ENCODE measurements at places on chromosomes 4 and X.

DNA sequence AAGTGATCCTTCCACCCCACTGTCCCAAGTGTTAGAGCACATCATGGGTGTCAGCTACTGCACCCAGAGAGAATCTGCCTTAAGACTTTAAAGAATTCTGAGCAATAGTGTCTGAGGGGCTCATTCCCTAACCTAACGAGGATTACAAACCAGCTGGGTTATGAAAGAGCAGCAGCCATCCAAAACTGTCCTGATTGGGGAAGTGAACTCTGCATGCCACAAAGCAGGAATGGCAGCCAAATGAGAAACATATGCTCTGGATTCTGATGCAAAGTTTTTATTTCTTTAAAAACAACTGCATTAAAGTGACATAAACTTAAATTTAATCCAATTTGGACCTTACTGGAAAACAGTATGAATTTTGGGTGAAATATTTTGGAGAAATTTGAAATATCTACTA, 103.2 kb downstream of the ANXA3 start:
- no peak overlapping the region for H3K27ac ChIP-seq
- DNase-seq: no peak
- H3K4me3 ChIP-seq: no peak overlapping the region
- no peaks in the 10 kb centered on the region for H3K36me3 ChIP-seq
- no peaks in the 10 kb centered on the region for H3K27me3 ChIP-seq
- H3K4me1 ChIP-seq: peaks cover 9% of the 10 kb centered on the region

- H3K27ac ChIP-seq: peak overlapping the region; percentile 97
- H3K36me3 ChIP-seq: no peaks in the 10 kb centered on the region
- H3K27me3 ChIP-seq: no peaks in the 10 kb centered on the region
- peaks cover 6% of the 10 kb centered on the region for H3K4me1 ChIP-seq
Observed at GRCh38 chr4:169612871-169613859, 782 bp upstream of the NEK1 start.

- no peaks in the 10 kb centered on the region for H3K36me3 ChIP-seq
- no peak overlapping the region for H3K4me3 ChIP-seq
- no peaks in the 10 kb centered on the region for H3K27me3 ChIP-seq
- H3K4me1 ChIP-seq: no peaks in the 10 kb centered on the region
- H3K27ac ChIP-seq: no peak overlapping the region
- no peak for DNase-seq
Observed at GRCh38 chr4:85818700-85819099, 343.8 kb downstream of the ARHGAP24 start.

- H3K27ac ChIP-seq: no peak overlapping the region
- H3K36me3 ChIP-seq: no peaks in the 10 kb centered on the region
- H3K4me3 ChIP-seq: no peak overlapping the region
Observed at GRCh38 chrX:104135677-104136076, 21.1 kb downstream of the SLC25A53 start.

DNA sequence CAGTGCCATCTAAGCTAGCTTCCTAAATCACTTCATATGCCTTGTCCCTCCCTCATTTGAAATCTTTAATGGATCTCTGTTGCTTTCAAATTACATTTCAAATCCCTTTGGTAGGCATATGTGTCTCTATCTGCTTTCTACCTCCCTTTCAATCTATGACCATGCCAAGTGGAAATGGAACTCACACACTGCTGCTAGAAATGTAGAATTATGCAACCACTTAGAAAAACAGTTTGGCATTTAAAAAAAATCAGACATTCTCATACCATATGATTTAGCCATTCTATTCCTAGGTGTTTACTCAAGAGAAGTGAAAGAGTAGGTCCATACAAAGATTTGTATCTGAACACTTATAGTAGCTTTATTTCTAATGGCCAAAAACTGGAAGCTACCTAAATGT, 413.5 kb upstream of the INTU start:
- H3K36me3 ChIP-seq: no peaks in the 10 kb centered on the region
- no peaks in the 10 kb centered on the region for H3K4me1 ChIP-seq
- no peak overlapping the region for H3K27ac ChIP-seq
- H3K4me3 ChIP-seq: no peak overlapping the region
- no peaks in the 10 kb centered on the region for H3K27me3 ChIP-seq

GRCh38 chr4:8675383-8675782, 82.8 kb downstream of the CPZ start:
- H3K36me3 ChIP-seq: no peaks in the 10 kb centered on the region
- no peak for DNase-seq
- H3K27me3 ChIP-seq: no peaks in the 10 kb centered on the region
- no peak overlapping the region for H3K27ac ChIP-seq

DNA sequence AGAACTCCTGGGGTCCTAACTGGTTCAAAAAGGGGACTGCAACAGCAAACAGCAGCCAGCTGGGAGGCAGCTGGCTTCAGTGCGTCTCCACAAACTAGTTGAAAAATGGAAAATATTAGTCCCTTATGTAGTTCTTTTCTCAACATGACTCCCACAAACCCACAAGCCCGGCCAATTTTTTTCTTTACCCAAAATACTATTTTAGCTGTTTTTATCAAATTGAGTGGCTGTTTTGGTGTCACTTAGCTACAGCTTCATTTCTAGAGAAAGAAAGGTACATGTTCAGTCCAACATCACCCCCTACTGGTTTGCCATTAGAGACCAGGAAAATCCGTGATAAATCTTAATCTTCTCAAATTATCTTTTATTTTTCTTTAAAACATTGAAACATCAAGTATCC, 97.2 kb downstream of the GUCY2F start:
- no peak overlapping the region for H3K27ac ChIP-seq
- no peak for DNase-seq
- H3K27me3 ChIP-seq: no peaks in the 10 kb centered on the region
- no peaks in the 10 kb centered on the region for H3K4me1 ChIP-seq
- no peak overlapping the region for H3K4me3 ChIP-seq
- H3K36me3 ChIP-seq: no peaks in the 10 kb centered on the region

DNA sequence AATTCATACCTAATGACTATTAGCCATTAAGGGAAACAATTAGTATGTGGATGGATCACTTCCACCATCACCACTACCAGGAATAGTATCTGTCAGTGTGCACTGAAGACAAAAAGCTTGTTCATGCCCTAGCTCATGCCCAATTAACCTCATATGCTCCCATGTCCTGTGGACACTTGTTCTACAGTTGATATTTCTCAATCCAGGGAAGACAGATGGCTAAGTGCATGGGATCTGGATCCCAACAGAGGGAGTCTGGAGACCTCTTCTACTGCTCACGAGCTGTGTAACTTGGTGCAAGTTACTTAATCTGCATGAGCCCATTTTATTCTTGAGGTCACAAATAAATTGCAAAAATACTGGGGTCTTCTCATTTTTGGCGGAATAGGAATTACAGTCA, 23.7 kb downstream of the AMOT start:
- no peaks in the 10 kb centered on the region for H3K36me3 ChIP-seq
- H3K4me3 ChIP-seq: no peak overlapping the region
- DNase-seq: no peak
- H3K27ac ChIP-seq: no peak overlapping the region
- H3K27me3 ChIP-seq: no peaks in the 10 kb centered on the region
- no peaks in the 10 kb centered on the region for H3K4me1 ChIP-seq

DNA sequence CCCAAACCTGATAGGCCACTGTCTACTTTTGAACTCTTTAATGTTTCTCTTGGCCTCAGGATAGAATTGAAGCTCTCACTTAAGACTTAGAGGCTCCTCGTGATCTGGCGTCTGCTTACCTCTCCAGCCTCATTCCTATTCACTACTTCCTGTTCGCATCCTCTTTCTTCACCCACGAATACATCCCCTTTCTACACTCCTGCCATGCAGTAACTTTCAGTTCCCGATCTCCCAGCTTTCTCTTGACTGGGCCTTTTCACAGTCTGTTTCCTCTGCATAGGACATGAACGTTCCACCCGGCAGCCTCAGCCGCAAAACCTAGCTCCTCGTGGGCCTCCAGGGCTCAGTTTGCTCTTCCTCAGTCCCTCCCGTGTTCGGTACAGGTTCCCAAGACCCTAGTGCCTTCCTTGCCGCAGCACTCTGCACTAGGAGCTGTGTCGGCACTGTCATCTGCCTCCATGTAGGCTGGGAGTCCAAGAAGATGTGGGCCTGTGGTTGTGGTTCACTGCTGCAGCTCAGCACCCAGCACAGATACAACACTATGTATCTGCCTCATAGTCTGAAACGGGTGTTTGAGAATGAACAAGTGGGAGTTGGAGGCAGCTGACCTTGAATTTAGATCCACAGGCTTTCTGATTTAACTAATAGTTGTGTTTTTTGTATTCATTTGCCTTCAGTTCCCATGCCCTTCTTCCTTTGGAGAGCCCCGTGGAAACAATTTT, 15.8 kb downstream of the RPL39 start:
- H3K4me3 ChIP-seq: no peak overlapping the region
- no peak overlapping the region for H3K27ac ChIP-seq
- DNase-seq: no peak

DNA sequence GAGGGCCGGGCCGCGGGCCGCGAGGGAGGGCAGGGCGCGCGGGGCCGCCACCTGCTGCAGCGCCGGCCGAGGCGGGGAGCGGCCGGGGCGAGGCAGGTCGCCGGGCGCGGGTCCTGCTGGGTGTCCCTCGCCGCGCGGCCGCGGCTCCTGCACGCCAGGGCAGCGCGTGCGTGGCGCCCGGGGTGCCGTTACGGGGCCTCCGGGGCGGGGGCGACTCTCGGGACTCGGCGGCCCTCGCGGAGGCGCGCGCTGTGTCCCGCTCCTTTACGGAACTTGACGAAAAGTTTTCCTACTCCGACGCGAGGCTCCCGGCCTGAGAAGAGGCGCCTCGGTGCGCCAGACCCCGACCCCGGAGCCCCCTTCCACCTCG, 329 bp downstream of the TBC1D14 start:
- H3K36me3 ChIP-seq: no peaks in the 10 kb centered on the region
- H3K4me1 ChIP-seq: peaks cover 32% of the 10 kb centered on the region
- H3K27me3 ChIP-seq: no peaks in the 10 kb centered on the region
- no peak for DNase-seq

DNA sequence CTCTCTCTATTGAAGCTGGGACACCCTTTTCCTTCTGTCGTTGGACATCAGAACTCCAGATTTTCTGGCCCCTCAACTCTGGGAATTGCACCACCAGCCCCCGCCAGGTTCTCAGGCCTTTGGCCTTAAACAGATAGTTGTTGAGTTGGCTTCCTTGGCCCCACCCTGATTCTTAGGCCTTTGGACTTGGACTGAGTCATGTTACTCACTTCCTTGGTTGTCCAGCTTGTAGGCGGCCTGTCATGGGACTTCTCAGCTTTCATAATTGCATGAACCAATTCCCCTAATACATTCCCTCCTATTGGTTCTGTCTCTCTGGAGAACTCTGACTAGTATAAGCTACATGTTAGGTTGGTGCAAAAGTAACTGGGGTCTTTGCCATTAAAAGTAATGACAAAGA, 195.7 kb downstream of the GPAT3 start:
- no peaks in the 10 kb centered on the region for H3K27me3 ChIP-seq
- H3K4me3 ChIP-seq: no peak overlapping the region
- H3K27ac ChIP-seq: no peak overlapping the region
- H3K36me3 ChIP-seq: no peaks in the 10 kb centered on the region

DNA sequence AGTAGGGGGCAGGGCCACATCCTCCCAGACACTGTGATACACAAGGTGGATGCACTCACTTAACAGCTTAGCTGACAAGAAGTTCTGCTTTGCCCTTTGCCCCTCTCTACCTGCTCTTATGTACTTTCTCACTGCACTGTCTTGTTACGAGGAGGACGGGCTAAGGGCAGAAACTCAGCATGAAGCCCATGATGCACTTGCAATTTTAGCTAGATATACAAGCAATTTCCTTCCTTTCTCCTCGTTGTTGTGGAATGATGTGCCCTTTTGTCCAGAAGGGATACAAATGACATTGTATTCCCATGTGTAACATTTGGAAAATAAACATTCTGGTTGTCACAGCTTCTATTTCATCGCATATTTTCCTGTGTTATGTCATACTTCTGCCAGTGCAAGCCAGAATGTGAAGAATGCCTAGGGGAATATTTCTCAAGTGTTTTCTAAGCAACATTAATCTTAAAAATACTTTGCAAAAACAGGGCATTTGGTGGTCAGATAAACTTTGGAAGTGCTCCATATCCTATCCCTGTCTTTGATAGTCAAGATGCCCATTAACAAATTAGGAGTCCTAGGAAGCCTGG, 47.2 kb downstream of the MAOA start:
- H3K4me3 ChIP-seq: no peak overlapping the region
- no peaks in the 10 kb centered on the region for H3K4me1 ChIP-seq
- no peak overlapping the region for H3K27ac ChIP-seq
- no peaks in the 10 kb centered on the region for H3K36me3 ChIP-seq
- no peaks in the 10 kb centered on the region for H3K27me3 ChIP-seq

- no peaks in the 10 kb centered on the region for H3K36me3 ChIP-seq
- H3K4me3 ChIP-seq: no peak overlapping the region
- DNase-seq: no peak
- H3K27me3 ChIP-seq: no peaks in the 10 kb centered on the region
Observed at GRCh38 chr4:102730968-102731533, 29.7 kb downstream of the MANBA start.

DNA sequence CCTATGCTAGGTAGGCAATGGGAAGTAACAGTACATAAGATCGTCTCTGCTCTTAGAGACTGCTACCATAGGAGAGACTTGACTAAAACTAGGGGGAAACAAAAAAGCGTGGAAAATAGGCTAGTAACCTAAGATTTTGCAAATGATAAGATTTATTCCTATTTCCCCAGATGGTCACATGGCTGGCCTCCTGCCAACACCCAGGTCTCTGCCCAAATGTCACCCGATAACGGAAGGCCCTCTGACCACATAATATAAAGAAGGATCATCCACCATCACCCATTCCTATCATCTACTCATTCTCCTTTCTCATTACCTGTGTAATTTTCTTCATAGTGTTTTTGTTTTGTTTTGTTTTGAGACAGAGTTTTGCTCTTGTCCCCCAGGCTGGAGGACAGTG, 4.7 kb downstream of the LAMP2 start:
- no peak for DNase-seq
- no peaks in the 10 kb centered on the region for H3K27me3 ChIP-seq
- no peaks in the 10 kb centered on the region for H3K36me3 ChIP-seq
- peaks cover 2% of the 10 kb centered on the region for H3K4me1 ChIP-seq
- no peak overlapping the region for H3K4me3 ChIP-seq

Measured in effector memory CD4-positive, alpha-beta T cell (primary cell).